ENCODE measurements at places on chromosomes 3 and 15.

GRCh38 chr15:48541341-48542278 lies 103.9 kb downstream of the FBN1 start:
- DNase-seq, result no peak

- DNase-seq, result no peak
Observed at GRCh38 chr15:84099181-84099580, 136.4 kb upstream of the GOLGA6L4 start.

DNA sequence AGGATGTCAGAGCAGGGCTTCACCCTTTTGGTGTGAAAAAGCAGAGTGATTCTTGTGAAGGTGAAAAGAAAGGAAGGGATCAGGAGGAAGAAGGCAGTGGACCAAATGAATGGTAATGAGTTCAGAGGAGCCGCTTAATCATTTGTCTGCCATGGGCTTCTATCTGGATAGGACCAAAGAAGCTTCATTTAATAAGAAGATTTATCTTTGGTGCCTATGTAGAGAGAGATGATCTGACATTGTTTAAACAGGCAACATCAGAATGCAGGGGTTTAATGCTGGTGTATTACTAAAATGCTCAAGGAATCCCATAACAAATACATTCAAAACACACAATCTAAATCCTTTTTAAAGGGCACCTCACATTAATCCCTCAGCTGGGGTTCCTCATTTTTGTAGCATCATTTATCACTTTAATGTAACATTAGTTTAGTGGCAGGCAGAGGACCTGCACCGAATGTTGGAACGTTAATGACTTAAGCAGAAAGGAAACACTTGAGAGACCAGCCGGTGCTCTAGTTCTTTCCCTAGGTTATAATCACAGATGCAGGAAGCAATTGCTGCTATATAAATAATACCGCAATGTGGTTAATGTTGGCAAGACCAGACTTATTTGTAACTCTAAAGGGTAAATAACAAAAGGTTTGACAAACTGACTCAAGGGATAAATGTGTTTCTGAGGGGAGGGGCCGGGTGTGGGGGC lies 27.9 kb upstream of the IL1RAP start:
- DNase-seq, result no peak

DNA sequence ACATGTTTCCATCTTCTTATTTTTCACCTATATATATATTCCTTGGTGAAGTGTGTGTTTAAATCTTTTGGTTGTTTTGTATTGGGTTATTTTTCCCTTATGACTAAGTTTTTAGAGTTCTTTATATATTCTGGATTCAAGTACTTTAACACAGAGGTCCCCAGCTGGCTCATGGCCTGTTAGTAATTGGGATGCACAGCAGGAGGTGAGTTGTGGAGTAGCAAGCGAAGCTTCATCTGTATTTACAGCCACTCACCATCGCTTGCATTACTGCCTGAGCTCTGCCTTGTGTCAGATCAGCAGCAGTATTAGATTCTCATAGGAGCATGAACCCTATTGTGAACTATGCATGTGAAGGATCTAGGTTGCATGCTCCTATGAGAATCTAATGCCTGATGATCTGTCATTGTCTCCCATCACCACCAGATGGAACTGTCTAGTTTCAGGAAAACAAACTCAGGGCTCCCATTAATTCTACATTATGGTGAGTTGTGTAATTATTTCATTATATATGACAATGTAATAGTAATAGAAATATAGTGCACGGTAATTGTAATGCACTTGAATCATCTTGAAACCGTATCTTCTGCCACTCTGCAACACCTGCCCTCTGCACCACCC lies 151.6 kb downstream of the RSRC1 start:
- no peak for DNase-seq

- DNase-seq, result peak; percentile 76
Observed at GRCh38 chr15:101206176-101206591, 45.7 kb downstream of the CHSY1 start.

GRCh38 chr3:10332481-10333348 lies 11.8 kb upstream of the SEC13 start:
- no peak for DNase-seq

GRCh38 chr3:17046623-17047022 lies 161.9 kb downstream of the PLCL2 start:
- DNase-seq, result no peak

DNA sequence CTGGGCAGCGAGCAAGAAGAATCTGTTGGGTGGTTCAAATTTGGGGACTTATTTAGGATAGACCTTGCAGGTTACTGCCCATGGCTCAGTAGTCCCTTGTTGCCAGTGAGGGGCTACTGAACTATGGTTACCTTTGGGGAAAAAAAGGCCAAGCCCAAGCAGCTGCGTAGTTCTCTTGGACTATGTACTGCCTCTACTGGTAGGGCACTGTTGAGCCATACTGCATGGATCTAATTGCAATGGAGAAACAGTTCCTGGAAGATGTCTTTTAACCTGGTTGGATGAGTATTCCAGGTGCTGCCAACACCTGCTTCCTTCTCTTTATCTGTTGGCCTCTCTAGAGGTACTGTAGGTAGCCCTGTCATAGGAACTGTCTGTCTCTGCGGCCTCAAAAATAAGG lies 671.9 kb upstream of the CBLB start:
- DNase-seq, result no peak

DNA sequence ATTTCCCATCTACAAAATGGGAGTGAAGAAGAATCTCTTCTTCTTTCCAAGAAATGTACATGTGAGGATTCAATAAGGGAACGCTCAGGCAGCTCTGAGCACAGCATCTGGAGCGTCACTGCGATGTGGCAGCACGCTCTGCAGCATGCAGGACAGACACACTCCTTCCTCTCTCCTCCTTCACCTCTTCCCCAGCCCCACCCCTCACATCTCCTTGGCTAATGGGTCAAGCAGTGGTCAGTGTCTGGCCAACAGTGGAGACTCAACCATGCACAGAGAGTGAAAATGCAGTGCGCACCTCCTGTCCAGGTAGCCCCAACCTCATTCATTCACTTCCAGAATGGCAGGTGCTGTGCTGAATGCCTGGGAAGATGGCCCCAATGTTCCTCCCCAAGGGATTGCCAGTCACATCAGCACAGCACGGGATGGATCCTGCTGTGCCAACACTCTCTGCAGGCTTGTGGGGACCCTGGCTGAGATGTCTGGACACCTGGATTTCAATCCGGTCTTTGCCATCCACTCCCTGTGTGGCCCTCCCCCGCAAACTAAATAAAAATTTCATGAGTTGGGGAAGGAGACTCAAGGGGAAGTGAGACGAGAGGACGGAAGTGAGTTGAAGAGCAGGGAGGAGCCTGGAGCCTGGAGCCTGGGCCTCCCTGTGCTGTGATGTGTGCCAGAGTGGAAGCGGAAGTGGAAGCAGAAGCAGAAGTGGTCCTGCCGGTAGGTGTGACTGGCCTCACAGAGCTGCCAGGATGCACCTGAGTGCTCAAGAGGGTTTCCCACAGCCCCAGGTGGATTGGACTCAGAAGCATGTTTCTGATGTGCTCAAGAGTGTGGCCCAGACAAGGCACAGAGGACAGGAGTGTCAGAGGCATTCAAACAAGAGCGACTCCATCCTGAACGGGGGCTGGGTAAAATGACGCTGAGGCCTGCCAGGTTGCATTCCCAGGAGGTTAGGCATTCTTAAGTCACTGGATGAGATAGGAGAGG lies 163.9 kb downstream of the SMAD6 start:
- no peak for DNase-seq

- no peak for DNase-seq
Observed at GRCh38 chr3:26712211-26713026, 89.8 kb downstream of the LRRC3B start.

- DNase-seq, result peak; percentile 35
Observed at GRCh38 chr15:99343881-99344551, 92.7 kb downstream of the LRRC28 start.

DNA sequence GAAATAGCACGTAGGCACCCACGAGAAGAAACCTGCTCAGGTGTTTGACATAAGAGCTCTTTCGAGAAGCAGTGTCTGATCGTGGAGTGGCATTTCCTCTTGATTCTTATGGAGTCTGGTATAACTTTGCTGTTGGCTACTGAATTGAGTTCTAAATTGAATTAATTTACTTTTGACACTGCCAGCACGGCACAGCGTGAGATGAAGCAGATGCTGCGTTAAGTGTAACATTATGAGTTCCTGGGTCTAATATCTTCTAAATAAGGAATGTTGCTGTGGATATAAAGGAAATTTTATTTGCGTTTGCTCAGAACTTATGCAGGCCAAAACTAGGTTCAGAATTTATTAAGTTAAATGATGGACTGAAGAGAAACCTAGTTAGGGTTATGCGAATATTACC lies 919.9 kb downstream of the TUSC7 start:
- no peak for DNase-seq

DNA sequence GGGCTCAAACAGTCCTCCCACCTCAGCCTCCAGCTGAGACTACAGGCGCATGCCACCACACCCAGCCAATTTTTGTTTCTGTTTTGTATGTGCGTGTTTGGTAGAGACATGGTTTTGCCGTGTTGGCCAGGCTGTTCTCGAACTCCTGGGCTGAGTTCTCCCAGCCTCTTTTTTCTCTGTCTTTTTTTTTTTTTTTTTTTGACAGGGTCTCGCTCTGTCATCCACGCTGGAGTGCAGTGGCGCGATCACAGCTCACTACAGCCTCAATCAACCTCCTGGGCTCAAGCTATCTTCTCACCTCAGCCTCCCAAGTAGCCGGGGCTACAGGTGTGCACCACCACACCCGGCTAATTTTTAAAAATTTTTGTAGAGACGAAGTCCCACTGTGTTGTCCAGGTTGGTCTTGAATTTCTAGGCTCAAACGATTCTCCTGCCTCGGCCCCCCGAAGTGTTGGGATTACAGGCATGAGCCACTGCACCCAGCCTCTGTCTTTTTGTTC lies 867 bp upstream of the DCAF1 start:
- no peak for DNase-seq

GRCh38 chr3:105827959-105828358 lies 40.9 kb downstream of the CBLB start:
- no peak for DNase-seq

DNA sequence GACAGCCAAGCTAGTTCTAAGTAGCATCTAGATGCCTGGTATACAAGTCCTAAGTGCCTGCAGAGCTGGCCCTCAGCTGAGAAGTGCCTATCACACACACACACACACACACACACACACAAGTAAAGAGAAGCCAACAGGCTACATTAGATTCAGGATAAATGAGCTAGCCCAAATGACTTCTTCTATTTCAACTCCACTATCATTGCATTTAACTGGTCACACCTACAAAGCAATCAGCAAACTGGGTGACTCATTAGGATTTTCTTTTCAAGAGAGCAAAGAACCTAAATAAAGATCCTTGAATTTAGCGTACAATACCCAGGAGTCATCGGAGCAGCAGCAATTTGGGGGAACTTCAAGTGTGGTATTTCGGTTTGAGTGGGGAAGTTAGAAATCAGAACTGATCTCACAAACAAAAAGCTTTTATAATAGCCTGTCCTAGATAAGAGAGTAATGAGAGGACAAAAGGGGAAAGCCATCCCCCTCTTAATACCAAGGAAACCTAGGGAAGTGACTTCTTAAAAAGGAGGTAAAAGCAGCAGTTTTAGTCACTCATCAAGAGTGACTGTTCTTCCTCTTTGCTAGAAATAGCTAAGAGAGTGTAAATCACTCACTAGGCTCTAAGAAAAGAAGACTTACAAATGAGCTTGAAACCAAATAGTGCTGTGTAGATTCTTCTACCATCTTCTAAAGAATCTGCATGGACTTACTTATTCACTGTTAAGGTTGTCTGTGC lies 112.7 kb downstream of the TNIK start:
- no peak for DNase-seq

- no peak for DNase-seq
Observed at GRCh38 chr3:129016720-129017483, 15.8 kb downstream of the EFCC1 start.

DNA sequence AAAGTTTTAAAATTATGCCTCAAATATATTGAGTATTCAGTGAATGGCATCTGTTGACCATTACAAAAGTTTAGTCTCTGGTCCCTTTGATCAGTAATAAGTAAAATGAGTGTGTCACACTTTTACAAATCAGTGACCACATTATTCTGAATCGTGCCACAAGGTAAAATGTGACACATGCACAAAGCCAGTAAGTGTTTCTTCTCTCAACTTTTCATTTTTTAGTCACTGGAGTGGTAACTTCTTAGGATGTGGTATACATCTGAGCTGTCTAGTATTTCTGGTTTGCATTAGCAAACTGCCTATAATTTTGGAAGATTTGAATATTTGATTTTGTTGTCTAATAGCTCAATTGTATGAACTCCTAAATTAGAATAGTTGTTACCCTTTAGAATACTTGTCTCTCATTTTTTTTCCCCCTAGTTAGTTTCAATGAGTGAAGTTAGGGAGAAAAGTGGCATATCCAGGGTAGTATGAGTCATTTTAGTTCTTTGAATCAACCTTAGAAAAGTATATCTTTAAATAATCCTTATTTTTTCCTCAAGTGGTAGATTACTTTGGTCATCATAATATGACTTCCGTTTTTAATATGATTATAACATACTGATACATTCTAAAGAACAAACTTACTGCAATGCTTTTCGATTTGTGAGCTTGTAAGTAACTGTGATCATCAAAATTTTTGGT lies 18.1 kb downstream of the DNAJC13 start:
- no peak for DNase-seq
